ENCODE measurements at places on chromosomes 3 and 15.

DNA sequence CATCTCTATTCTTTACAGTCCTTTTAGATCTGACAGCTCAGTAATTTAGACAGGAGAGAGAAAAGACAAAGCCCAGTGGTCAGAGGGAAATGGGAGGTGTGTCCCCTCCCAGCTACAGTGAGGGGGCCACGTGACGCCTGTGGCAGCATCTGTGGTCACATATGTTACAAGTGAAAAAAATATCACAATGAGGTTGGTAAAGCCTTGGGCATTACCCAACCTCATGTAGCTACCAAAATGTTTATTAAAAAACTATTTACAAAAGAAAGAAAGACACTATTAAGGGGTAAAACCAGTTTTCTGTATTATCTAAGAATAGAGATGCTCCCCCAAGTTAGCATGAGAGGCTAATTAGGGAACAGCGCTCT is 42.9 kb upstream of the PLCL2 start:
- DNase-seq = no peak

GRCh38 chr3:111593666-111594065 is 1.5 kb downstream of the ZBED2 start:
- no peak for DNase-seq

GRCh38 chr15:42384597-42384996 is 25.3 kb downstream of the CAPN3 start:
- no peak for DNase-seq

- peak; percentile 20 for DNase-seq
Measured at GRCh38 chr15:49686599-49686998, 65.8 kb downstream of the DTWD1 start.

DNA sequence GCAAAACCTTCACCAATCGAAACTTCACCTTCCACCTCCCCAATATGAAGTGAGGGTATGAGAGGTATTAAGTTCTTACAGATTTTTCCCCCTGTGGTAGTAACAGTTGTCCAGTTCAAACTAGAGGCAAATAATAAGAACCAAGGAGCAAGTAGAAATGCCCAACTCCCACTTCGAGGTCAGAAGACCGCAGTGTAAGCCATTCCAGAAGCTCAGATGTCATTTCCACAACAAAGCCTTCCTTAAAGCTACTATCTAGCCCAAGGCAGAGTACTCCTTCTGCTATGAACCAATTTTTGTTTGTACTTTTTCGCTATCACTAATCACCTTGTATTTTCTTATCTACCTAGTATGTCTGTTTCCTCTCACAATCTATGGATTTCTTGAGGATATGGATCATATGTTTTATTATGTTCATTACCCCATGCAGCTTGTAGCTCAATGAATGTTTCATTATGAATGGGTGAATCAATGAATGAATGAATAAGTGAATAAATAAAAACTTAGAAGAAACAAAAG is 235.7 kb upstream of the KCNMB2 start:
- no peak for DNase-seq

DNA sequence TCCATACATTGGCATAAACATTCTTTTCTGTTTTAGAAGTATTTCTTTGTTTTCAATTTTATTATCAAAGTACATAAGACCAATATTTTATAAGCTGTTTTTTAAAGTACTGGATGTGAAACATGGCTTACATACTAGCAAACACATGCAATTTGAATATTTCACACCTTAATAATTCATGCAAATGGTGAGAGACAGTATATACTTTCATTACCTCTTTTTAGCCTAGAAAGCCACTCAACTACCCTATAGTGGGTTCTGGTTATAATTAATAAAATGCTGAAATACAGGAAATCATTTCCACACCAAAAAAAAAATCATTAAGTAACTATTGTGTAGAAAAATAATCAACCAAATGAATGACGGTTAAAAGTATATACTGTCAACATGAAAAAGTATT is 38.5 kb upstream of the MELTF start:
- no peak for DNase-seq

DNA sequence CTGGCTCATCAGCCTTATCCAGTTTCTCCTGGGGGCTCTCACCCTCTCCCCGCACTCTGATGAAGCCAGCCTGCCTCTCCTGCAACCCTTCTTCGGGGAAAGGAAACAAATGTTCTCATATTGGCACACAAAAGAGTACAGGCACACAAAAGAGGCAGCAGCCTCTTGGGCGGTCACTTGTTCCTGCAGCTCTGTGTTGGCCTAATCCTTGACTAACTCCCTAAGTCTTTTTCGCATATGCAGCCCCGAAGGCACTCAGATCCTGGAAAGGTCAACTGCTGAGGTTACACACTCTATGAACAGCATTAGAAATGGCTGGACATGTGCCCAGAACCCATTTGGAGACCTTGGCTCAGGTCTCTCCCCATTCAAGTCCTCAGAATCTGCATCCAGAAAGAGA is 7.4 kb upstream of the CAMP start:
- DNase-seq = no peak

GRCh38 chr3:29438580-29438979 is 157.7 kb downstream of the RBMS3 start:
- DNase-seq = no peak
